ENCODE measurements at places on chromosomes 6 and 20. TPM values are rescaled to one million over a fixed set of nuclear protein-coding genes. Genes with fewer than 3 reads are reported as not detected.

DNA sequence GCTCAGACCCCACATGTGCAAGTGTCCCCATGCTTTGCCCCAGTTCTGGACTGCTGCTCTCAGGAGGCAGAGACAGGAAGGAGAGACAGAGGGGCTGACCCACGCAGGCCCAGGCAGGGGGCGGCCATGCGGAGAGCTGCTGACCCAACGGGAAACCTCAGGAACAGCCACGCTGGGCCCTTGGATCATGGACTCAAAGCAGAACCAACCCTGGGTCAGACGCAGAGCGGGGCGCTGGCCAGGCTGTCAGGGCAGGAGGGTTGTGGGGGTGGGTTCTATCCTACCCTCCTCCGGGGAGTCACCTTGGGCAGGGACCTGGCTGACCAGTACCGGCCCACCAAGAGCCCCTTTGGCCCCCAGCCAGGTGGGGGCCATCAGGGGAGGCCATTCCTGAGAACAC lies 2.0 kb downstream of the KCNQ2 start:
- DNase-seq, result no peak

- DNase-seq, result peak; percentile 94
These were observed at the start of gene CALHM5 for GRCh38 chr6:116511424-116512110. Gene CALHM5, plus strand, starts transcription at chr6:116511639. Its CDS starts 58 bp downstream, at chr6:116511697.

Gene EYS
- total RNA-seq, result under 0.01 TPM

DNA sequence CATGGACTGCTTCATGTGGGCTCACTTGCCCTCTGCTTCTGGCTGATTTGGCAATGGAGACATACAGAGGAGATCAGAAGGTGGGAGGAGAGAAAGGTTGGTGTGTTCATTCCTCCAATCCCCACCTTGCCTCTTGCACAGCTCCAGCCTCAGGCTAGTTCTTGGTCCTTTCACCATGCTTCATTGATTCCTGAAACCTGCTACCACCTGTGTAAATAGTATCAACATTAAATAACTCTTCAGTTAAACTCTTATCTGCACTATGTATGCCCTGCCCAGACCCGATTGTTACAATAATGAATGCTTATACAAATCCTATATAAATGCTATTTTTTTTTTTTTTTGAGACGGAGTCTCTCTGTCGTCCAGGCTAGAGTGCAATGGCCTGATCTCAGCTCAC lies 174.5 kb downstream of the CD83 start:
- DNase-seq, result no peak

Gene MUC21
- not detected for total RNA-seq

DNA sequence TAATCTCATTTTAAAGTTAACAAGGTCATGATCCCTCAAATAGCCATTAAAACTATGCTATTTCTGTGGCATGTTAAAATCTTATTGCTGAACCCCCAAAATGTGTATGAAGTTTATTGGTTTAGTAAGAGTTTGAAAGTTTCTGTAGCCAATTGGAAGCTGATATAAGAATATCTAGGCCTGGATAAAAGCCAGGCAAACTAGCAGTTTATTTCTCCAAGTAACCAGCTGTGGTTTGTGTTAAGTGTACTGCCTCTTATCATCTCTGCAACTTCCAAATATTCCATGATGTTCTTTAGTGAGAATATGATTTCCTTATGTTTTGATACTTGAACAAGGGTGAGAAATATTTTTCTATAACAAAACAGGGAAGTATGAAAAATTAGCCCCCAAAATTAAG lies 76.7 kb downstream of the PRSS35 start:
- no peak for DNase-seq

DNA sequence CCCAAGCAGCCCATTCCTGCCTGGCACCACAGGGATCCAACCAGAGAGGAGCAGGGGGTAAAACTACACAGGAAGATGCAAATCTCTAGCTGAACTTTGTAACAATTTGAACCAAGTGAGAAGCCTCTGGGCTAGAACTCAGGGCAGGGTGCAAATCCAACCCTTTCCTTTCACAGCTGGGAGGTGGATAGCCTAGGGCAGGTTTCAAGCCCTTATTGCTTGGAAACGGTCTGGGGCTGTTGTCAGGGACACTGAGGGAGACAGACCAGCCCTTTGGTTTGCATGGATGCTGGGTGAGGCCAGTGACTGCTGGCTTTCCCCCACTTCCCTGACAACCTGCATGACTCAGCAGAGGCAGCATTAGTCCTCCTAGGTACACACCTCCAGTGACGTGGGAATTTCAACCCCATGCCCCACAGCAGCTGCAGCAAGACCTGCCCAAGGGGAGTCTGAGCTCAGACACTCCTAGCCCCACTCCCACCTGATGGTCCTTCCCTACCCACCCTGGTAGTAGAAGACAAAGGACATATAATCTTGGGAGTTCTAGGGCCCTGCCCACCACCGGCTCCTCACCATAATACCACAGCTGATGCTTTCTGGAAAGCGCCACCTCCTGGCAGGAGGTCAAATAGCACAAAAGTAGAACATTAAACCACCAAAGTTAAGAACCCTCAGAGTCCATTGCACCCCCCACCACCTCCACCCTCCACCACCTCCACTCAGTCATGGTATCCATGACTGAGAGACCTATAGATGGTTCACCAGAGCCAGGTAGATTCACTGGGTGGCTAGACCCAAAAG lies 797.7 kb upstream of the MAN1A1 start:
- no peak for DNase-seq

- no peak for DNase-seq
These were observed 740.7 kb downstream of the DHX35 start for GRCh38 chr20:39702701-39703349.
